ENCODE measurements at places on chromosomes 4 and X.

DNA sequence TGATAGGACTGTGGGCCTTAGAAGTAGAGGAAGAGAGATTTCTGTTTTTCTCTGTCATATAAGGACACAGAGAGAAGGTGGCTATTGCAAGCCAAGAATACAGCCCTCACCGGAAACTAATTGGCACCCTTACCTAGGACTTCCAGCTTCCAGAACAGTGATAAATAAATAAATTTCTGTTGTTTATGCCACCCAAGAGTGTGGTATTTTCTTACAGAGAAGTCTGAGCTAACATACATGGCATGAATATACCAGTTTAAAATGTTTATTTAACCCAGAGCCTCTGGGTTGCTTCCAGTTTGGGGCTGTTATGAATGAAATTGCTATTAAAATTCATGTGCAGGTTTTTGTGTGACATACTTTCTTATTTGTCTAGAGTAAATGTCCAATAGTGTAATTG, 654.0 kb upstream of the ATOH1 start:
- DNase-seq = no peak

- no peak for DNase-seq
These were observed 875.2 kb downstream of the RAPGEF2 start for GRCh38 chr4:159977907-159978617.

- DNase-seq = no peak
These were observed 252.5 kb downstream of the DTHD1 start for GRCh38 chr4:36533944-36534343.

GRCh38 chrX:38375891-38376290, 23.5 kb downstream of the OTC start:
- DNase-seq = no peak

GRCh38 chrX:49264460-49264859, at the start of gene FOXP3:
Gene FOXP3 (minus strand): TSS chrX:49264710. CDS start chrX:49258505, 6,205 bp downstream.
- no peak for DNase-seq
